ENCODE measurements at places on chromosomes 2 and 18.

DNA sequence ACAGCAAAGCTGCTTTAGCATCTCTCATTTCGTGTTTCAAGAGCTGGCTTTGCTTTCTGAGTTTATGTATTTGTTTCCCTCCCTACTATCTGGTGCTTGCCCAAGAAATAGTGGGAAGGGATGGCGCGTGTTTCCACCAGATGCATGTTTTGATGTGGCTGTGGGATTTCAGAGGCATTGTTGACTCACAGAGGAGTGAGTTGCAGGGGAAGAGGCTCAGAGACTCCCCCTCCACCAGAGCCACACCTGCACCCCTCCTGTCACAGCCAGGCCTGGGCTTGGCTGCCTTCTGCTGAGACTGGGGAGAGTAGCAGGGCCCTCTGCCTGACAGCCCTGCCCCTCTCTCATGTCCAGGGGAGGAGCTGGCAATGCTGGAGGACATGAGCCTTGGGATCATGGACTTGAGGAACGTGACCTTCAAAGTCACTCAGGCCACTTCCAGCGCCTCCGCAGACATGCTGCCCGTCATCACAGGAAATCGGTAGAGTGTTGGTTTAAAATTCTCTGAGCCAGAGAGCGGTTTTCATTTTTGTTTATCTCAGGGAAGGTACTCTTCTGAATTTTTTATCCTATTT, 42.9 kb downstream of the COA5 start:
- no peak for DNase-seq

GRCh38 chr2:15959331-15960153, 19.2 kb downstream of the MYCN start:
- DNase-seq = no peak

DNA sequence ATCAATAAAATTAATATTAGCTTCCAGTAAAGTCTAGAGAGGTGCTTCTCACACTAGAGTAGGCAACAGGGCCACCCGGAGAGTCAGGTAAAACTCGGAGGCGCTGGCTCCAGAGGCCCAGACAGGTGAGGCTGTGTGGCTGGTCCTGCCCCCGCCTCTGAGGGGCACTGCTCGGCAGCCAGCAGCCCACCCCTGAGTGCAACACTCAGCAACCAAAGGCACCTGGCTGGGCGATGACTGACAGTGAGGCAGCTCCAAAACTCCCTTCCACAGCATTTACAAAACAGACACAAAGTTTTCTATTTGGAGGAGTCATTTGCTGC, 138.8 kb upstream of the ID2 start:
- no peak for DNase-seq

GRCh38 chr18:6557770-6558248, 143.1 kb upstream of the L3MBTL4 start:
- no peak for DNase-seq

GRCh38 chr2:181197140-181197760, 216.8 kb downstream of the UBE2E3 start:
- no peak for DNase-seq

- no peak for DNase-seq
Observed at GRCh38 chr2:168469281-168469988, 13.4 kb downstream of the CERS6 start.

- DNase-seq = no peak
Observed at GRCh38 chr18:13539050-13539449, 187.3 kb downstream of the FAM210A start.

DNA sequence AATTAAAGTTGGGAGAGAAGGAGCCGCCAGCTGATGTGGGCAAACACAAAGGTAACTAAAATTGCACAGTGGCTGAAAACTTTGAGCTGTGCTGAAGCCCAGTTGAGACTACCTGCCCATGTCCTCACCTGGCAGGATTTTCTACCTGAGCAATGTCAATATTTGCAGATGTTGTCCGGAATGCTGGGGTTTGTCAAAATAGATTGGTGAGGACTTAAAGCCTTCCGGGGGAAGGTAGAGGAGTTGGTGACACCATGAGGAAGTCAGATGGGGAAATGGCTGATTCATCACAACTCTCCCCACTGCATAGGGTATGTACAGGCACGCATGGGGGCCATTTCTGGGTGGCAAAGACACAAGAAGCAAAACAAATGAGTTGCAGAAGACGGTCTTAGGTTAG, 114.9 kb downstream of the ALK start:
- no peak for DNase-seq

DNA sequence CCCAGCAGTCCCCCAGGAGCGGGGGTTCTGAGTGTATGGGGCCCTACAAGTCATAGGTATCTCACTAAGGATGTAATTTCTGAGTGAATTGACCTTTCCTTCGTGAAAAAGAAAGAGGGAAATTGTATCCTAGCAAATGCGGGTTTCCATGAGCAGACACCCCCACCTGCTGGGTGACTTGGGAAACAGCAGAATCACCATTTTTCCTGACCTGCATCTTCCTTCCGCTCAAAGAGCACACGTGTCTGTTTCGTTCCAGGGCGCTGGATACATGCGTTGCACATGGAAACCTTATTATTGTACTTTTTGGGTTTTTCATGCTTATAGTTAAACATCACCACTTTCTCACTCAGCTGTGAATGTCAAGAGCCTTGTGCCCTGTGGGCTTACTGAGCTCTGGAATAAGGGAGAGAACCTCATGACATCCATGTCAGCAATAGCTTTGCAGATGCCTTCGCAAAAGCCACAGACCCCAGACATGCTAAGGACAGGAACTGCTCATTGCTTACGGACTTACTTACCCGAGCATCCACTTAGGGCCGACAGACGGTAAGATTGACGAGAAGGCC, 132.8 kb downstream of the TPO start:
- DNase-seq = peak; percentile 59

GRCh38 chr2:22784566-22784965, 600.4 kb upstream of the KLHL29 start:
- DNase-seq = no peak

- no peak for DNase-seq
Observed at GRCh38 chr2:139077099-139077737, 297.0 kb upstream of the NXPH2 start.

DNA sequence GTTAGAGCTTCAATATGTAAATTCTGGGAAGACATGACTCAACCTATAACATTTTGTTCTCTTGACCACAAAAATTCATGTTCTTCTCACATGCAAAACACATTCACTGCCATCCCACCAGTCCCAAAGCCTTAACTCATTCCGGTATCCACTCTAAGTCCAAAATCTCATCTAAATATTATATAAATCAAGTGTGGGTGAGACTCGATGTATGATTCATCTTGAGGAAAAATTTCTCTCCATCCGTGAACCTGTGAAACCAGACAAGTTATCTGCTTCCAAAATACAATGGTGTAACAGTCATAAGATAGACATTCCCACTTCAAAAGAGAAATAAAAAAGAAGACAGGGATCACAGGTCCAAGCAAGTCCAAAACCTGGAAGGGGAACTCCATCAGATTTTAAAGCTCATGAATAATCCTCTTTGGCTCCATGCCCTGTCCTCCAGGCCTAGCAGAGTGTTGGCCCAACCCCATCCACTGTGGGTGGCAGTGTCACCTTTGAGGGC, 101.3 kb downstream of the RAD51AP2 start:
- peak; percentile 95 for DNase-seq

DNA sequence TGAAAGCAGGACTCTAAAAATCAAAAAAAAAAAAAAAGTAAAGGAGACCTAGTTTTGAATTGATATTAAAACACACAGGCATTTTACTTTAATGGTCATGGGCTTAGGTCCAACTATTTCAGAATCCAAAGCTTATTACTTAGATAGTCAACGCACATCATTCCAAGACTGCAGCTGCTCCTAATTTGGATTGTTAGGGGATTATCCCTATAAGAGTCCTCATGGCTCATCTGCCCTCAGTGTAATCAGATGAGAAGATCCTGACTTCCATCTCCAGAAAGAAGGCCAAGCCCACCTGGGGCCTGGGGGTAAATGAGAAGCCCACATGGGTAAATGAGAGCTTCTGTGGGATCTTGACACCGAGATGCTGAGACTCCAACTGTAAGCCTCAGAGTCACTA, 424.2 kb downstream of the NRXN1 start:
- peak; percentile 14 for DNase-seq

DNA sequence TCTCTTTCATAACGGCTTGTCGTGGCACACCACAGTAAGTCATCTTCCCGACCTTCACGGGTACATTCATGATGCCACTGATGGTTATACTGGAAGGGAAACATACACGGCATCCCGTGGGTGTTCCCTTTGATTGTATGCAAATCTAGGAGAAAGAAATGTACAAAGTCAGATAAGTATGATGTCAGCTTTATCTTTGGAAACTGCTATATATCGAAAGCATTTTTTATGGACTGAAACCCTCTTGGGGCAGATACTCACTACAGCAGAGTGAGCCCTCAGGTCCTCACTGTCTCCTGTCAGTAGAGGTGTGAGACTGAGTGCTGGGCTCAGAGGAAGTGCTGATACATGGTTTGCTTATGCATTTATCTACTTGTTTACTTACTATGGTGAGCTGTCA, 20.4 kb downstream of the PLA2R1 start:
- DNase-seq = no peak

DNA sequence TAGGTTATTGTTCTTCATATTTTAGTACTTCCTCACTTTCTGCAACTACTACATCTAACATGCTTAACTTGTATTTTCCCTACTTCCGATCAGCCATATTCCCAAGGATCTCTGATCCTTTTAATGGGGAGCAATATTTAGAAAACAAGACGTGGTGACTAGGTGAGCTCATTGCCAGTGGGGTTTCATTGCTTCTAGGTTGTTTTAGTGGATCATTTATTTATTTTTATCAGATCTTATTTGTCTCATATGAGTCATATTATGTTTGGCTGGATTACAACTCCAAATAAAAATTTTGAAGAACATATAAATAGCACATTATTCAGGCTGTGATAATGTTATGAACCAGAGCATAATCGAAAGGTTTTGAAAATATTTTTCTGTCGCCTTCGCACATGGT, 480.9 kb upstream of the TMEFF2 start:
- no peak for DNase-seq

DNA sequence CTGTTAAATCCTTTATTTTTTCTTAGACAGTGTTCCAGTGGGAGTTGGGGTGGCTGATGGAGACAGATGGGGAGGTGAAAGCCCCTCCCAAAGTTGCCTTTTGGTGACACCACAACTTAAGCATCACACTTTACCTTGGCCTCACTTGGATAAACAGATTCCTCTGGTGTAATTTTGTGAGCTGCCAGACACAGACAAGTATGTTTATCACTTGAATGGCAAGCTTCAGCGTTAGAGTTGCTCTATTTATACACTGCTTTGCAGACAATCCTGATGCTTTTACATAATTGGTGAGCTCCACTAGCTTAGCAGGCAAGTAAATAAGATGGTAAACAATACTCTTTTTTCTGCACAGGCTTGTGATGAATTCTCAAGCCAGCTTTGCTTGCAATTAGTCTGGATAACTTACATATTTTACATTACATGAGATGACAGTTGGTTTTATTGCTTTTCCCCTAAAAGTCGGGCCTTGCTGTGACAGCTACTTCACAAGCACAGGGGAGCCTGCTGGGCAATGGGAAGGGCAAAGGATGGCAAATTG, 226.2 kb downstream of the SLC8A1 start:
- DNase-seq = no peak

DNA sequence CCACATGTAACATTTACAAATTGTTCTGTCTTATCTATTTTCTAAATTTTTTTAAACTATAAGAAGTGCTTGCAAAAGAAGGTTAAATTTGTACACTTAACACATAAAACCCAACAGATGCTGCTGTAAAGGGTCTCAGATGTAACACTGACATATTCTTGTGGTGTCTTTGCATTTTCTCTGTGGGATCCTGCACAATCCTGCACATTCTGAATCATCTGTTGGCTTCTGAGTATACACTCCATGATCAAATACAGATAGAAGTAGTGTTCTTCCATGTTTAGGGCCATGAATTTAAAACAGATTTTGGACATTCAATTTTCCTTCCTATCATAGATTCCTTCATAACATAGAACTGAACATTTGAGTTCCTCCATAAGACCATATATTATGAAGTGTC, 89.0 kb downstream of the SPRED2 start:
- peak; percentile 40 for DNase-seq

- no peak for DNase-seq
Observed at GRCh38 chr2:233994151-233994550, 56.4 kb upstream of the SPP2 start.

- DNase-seq = no peak
Observed at GRCh38 chr18:76445741-76446232, 49.3 kb downstream of the ZNF516 start.

DNA sequence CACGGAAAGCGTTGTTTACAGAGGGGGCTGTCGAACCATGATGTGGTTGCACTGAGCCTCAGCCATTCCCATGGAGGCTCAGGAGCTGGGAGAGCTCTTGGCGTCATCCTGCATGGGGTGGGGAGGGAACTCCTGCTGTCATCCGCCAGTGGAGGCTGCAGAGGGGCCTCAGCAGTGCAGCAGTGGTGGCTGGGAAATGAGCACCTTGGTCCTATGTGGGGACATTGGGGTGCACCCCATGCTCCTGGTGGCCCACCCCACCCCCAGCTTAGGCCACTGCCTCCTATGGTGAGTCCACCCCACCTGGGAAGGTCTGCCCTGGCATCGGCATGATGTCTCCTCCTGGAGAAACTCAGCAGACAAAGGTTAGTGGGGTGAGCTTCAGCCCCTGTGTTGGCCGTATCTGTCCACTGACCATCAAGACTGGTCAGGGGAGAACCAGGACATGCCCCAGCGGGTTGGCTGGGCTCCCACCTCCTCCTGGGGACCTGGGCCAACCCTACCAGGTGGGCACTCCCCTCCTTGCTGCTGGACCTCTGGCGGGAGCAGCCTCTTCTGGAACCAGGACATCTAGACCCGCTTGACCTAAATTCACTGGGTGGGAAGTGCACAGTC, 67.8 kb upstream of the HDAC4 start:
- no peak for DNase-seq

GRCh38 chr2:138712212-138712979, 67.8 kb downstream of the NXPH2 start:
- DNase-seq = no peak

DNA sequence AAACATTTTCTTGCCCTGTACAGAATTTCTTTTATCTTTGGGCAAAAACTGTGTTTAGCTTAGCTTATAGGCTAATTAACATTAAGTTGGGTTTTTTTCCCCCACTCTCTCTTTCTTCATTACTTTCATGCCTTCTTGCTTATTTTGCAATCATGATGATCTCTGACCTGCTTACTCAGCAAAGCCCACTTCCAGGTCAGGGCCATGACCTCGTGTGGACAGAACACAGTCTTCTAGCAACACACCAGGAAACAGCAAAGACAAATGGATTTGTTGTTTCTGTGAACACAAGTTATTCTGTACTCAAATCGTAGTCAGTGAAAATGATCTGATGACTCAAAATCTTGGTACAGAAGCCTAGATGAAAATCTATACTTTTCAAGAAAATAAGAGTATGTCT, 60.7 kb downstream of the SPATS2L start:
- no peak for DNase-seq

GRCh38 chr2:11583840-11584524, 50.1 kb downstream of the GREB1 start:
- peak; percentile 97 for DNase-seq

- no peak for DNase-seq
Observed at GRCh38 chr2:3664925-3665324, 6.9 kb downstream of the ALLC start.

GRCh38 chr2:159150280-159150746, 136.2 kb downstream of the WDSUB1 start:
- no peak for DNase-seq

All from fibroblast of skin of scalp (primary cell).